Foreskin melanocyte (primary cell): ENCODE measurements at places on chromosomes 5 and 9.
A peak's percentile ranks its signal among the peaks of the same experiment; 100 is the strongest.

DNA sequence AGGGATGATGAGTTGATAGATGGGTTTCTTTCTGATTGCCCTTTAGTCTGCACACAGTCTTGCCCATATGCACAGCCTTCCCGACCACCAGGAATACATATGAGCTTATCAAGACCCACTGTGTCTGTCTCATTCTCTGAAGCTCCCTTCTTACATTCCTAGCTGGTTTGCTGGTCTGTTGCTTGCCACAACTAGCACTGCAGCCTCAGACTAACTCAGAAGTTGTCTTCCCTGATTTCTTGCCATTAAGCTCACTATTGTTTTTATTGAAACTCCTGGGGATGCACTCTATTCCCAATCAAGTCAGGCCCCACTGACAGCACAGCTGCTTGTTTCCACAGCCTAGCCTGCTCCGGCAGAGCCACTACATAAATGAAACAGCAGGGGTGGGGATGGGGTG is 97.5 kb downstream of the SAXO1 start:
- no peak for DNase-seq

- DNase-seq: peak; percentile 94
Measured at GRCh38 chr5:53087621-53088121, 21.9 kb downstream of the MOCS2 start.

- peak; percentile 53 for DNase-seq
Measured at GRCh38 chr5:137743031-137743640, 7.2 kb upstream of the KLHL3 start.

- no peak for DNase-seq
Measured at GRCh38 chr5:88391991-88392390, 123.3 kb upstream of the TMEM161B start.

GRCh38 chr5:94746731-94747124 is 128.3 kb downstream of the SLF1 start:
- DNase-seq: no peak

DNA sequence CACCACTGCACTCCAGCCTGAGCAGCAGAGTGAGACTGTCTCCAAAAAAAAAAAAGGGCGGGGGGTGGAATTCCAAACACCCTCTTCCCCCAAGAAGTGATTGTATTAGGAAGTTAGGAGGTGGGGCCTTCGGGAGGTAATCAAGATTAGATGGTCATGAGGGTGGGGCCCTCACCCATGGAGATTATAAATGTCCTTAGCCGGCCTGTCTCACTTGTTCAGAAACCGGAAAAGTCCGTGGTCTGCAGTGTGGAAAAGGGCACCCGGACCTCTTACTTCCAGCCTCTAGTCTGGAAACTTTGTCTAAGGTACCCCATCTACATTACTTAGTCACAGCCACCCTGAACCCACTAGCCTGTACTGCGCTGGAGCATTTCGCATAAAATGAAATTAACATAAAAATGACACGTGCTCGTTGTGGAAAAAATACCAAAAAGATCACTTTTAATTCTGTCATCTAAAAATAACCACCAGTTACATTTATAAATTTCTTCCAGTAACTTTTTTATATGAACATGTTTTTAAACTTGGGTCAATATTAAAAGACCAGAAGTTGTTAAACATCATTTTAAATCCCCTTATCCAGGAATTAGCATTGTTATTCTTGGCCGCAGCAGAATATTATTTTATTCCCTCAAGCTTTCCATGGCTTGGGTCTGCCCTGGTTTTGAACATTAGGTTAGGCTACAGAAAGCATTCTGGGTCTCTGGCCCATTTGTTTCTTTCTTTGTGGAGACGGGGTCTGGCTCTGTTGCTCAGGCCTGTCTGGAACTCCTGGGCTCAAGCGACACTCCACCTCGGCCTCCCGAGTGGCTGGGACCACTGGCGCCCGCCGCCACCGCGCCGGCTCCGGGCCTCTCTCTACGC is 1.2 kb upstream of the CKS2 start:
- no peak for DNase-seq

DNA sequence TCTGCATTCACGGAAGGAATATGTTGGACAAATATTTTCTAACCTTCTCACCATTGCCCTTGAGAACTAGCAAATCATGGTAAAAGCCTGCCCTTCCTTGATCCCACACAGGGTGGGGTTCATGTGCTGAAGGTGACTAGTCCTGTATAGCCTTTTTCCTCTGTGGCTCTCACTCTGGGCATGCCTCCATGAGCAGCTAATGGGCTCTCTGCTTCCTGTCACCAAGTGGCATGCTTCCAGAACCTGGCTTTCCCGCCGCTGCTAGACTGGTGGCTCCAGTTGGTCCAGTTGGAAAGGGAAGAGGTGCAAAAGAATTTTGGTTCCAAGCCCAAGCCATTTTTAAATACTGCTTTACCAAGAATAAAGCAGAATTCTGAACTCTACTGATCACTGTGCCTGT is 35.5 kb downstream of the FBXO10 start:
- no peak for DNase-seq

DNA sequence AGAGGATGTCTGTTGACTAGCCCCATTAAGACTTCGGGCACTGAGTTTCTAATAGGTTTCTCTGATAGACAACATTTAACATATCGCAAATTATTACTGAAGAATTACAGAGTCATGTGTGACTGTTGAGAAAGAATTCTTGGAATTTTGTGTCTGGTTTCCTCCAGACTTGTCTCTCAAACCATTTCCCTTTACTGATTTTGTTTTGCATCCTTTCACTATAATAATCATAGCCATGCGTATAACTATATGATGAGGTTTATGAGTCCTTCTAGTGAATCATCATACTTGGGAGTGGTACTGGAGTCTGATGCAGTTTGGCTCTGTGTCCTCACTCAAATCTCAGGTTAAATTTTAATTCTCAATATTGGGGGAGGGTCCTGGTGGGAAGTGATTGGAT is 27.0 kb downstream of the ZNF169 start:
- DNase-seq: no peak

DNA sequence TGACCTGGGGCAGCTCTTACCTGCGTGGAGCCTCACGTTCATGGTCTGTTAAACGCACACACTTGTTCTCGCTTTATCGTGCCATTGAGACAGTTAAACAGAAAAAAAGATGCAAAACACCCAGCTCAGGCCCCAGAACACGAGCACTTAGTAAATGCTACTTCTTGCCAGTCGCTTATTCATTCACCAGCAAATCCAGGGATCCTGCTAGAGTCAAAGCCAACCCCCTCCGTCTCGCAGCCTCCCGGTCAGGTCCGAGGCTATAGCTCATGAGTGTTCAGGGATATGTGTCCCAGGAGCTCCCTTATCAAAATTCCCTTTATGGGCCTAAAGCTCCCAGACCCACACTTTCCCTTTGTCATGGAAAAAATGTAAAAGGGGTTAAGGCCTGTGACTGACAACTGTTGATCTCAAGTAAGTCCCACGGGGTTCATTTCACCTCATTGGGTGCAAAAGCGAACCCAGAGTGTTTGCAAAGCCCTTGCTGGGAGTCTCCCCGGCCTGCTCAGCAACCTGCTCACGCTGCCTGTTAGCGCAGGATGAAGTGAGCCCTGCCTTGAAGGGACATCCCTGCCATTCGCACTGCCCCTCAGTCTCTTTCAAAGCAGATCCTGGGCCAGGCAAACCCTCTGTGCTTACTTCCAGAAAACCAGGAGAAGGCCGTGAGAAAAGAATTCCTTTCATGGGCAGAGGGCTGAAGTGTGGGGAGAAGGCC is 40.7 kb downstream of the HRH2 start:
- DNase-seq: no peak

- DNase-seq: no peak
Measured at GRCh38 chr9:122080986-122081385, 12.1 kb downstream of the TTLL11 start.

DNA sequence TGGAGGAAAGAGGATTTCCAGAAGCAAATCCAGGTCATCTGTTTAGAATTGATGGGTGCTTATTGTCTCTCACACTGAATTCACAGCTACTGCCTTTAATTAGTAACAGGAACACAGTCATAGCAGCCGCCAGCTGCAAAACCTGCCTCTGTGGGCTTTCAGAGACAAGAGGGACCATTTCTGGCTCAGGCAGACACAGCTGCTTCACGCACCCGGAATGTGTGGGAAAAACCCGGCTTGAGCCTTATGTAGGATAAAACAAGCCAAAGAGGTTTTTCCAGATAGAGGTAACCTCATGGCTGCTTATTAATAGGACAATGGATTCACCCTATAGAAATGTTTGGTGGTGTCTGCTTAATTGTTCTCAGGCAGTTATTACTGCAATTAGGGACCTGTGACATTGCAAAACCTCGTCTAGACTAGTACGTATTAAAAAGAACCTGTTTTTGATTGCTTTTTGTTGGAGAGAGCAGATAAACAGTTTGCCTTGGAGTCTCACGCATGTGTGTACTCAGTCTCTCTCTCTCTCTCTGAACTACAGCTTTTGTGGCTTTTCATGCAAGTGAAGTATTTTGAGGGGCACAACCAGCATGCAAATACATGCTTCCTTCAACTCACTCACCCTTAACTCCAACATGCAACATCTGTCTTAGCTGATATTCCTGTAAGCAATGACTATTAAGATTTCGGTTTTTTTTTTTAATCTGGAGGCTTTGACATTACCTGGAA is 302.7 kb downstream of the PLK2 start:
- DNase-seq: no peak

DNA sequence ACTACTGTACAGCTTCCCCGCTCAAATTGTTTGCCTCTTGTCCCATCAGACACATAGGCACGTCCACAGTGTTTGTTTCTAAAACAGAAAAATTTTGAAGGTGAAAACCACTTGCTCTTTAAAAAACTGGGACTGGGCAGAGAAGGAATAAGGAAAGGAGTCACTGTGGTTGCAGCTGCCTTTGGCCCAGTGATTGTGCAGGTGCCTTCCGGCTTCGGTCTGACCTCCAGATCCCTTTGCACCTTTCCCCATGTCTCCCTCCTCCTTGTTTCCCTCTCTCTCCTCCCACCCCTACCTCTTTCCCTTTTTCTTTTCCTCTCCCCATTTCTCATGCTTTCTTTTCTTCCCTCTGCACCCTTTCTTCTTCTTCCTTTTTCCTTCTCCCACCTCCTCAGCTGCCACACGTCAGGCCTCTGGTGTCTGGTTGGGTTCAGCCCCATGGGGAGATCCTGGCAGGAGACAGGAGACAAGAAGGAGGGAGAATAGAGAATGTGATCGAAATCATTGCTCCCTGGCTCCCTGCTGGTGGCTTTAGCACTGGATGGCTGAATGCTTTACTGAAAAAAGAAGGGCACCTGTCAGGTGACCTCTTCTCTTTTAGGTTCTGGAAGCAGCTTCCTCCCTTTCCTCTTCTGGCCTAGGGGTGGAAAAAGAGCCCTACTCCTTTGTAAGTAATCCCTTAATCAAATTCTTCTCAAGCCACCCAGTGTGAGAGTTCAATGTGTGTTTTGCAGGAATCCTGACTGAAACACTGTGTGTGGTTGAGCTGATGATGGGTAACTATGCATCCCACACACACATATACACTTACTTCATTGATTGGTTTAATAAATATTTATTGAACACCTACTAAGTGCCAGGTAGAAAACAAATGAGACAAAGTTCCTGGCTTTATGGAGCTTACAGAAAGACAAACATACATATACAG is 267.3 kb downstream of the MAST4 start:
- no peak for DNase-seq

- DNase-seq: no peak
Measured at GRCh38 chr9:134787601-134788531, 92.7 kb upstream of the FCN2 start.

DNA sequence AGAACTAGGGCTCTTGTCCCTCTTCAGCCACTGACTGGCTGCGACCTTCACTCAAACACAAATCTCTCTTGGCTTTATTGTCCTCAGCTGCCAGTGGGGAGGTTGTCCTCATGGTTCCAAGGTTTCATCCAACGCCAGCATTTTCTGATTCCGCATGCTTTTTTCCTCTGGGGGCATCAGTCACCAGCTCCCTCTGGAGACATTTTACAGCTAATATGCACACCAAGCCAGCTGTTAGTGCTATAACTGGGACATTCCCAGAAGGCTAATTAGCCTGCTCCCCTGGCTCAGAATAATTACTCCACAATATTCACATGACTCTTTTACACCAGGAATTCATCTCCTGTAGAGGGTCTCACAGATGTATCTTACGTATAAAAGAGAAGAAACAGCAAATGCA is 193.6 kb upstream of the ANKRD55 start:
- no peak for DNase-seq

DNA sequence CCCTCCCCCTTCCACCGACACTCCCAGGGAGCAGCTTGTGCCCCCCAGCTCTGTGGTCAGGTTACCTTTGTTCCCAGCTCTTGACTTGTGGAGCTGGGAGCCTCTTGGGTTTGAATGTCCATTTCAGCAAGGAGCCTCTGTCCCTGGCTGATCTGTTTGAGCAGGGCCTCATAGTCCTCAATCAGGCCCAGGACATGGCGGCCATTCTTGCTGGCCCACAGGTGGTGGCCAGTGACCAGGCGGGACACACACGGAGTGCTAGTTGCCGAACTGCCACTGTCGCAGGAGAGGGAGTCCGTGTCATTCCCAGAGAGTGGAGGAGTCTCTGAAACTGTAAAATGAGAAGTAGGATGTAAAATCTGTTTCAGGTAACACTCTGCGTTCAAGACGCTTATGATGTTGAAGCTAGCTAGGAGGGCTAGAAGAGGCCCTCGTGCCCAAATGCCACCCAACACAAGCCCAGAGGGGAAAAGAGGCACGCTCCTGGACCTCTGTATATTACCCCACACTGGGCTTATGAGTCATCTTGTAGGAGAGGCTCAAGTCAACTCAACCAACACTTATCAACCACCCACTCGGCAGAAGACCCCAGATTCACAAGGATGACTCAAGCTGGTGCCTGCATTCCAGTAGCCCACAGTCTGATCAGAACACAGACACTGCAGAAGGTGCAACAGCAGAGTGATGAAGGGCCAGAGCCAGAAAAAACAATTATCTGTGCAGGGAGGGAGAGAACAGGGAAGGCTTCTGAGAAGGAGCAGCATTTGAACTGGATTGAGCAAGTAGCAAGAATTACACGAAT is 177.0 kb downstream of the CDK5RAP2 start:
- DNase-seq: peak; percentile 52

DNA sequence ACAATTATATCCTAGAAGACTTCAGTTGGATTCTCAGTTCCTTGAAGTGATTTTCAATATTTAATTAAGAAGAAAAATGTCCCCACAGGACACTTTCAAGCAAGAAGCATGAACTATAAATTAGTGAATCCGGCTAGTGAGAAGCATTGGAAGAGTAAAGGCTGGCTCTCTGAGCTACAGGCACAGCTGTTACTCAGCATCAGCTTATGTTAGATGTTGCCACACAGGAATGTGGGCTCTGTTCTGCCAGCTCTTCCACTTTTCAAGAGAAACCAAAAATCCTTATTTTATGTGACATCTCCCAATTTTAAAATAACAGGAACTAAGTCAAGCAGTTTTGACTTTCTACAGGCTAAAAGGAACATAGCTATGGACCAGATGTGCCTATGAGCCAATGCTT is 14.9 kb downstream of the ZNF474 start:
- DNase-seq: no peak
